ENCODE measurements at places on chromosomes 12 and 14.

DNA sequence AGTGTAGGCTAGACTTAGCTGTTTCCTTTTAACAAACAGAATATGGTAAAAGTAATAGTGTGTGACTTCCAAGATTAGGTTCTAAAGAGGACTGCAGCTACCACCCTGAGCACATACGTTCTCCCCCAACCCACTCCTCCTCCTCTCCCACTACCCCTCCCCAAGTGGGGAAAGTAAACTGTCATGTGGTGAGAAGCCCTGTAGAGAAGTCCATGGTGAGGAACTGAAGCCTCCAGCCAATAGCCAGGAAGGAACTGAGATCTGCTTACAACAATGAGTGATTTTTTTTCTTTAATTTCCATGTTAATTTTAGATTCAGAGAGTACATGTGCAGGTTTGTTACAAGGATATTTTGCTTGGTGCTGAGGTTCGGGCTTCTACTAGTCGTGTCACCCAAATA is 57.0 kb upstream of the EGLN3 start:
- DNase-seq, result no peak

DNA sequence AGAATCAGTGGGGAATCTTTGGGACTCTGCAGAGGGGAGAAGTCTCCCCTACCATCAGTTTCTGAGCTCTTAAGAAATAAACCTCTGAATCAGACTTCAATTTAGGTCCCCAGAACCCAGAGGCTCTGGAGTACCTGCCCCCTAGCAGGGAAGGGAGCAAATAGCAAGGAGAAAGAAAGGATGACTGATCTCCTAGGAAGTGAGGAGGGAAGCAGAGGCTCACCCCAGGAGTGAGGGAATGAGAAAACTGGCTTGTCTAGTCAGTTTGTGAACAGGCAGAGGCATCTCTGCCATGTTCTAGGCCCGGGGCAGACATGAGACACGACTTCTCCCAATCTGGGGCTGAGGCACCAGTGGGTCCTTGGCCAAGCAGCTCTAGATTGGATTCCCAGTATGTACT is 24.3 kb upstream of the SMUG1 start:
- no peak for DNase-seq

- DNase-seq, result no peak
Observed at GRCh38 chr14:32055175-32055574, 21.9 kb upstream of the ARHGAP5 start.

- DNase-seq, result peak; percentile 99
Observed at GRCh38 chr12:82358200-82359114, at the start of the genes CCDC59 and METTL25. TSS of gene CCDC59 (minus strand) at chr12:82358387. CDS start at chr12:82358376, 11 bp downstream. TSS of gene METTL25 (plus strand) at chr12:82358529. CDS start at chr12:82358566, 37 bp downstream.

GRCh38 chr12:105704787-105705186 is 374.3 kb downstream of the C12orf75 start:
- no peak for DNase-seq

DNA sequence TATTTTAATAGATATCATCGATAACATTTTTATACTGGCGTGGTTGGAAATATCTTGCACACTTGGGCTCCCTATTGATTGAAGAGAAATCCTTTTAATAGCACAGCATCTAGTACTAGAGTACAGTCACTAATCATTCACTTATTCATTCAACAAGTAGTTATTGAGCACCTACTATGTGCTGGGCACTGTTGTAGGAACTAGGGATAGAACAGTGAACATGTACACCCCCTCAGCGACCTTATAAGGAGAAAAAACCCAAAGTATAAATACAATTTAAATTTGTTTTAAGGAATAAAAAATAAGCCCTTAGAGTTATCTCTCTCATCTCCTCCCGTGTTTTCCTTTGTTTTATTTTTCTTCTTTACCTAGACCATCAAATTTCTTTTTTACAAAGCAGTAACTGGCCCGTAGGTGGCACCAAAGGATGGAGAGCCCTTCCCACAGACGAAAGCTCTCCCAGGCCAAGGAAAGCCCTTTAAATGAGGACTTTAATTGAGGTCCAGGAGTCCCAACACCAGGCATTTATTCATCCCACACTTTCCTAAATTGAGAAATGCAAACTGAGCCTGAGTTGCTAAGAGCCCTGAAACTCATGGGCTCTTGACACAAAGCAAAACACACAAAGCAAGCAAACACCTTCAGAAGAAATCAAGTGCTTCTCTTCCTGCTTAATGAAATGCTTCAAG is 29.0 kb downstream of the PEBP1 start:
- peak; percentile 54 for DNase-seq

DNA sequence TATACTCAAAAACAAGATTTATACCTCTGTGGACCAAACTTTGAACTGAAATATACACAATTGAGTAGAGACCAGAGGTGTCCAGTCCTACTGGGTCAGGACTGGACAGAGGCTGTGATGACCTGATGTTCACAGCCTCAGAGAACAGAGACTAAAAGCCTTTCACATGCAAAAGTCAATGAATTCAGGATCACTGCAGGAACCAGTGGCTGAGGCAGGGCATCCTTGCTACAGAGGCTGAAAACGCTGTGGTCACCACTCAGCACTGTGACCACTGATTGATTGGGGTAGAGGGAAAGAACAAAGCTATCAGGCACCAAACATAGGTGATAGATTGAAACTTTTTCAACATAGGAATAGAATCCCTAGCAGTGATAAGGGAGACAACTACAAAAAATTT is 25.1 kb downstream of the GRIP1 start:
- DNase-seq, result no peak

DNA sequence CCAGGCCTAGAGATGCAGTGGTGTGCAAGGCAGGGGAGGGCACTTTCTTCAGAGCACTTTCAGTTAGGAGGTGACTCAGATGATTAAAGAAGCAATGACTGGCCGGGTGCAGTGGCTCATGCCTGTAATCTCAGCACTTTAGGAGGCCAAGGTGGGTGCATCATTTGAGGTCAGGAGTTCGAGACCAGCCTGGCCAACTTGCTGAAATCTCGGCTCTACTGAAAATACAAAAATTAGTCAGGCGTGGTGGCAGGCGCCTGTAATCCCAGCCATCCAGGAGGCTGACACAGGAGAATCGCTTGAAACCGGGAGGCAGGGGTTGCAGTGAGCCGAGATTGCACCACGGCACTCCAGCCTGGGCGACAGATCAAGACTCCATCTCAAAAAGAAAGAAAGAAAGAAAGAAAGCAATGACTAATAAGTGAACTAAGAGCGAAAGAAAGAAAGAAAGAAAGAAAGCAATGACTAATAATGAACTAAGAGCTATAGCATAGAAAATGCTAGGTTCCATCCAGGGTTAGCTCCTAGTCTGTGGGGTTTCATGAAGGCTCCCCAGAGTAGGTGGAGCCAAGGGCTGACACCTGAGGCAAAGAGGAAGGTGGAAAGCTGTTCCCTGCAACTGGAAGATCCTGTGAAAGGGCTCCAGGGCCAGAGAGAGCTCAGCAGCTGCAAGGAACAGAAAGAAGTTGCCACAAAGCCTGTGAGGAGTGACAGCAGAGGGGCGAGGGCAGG is 334.5 kb downstream of the CACNA1C start:
- DNase-seq, result no peak

DNA sequence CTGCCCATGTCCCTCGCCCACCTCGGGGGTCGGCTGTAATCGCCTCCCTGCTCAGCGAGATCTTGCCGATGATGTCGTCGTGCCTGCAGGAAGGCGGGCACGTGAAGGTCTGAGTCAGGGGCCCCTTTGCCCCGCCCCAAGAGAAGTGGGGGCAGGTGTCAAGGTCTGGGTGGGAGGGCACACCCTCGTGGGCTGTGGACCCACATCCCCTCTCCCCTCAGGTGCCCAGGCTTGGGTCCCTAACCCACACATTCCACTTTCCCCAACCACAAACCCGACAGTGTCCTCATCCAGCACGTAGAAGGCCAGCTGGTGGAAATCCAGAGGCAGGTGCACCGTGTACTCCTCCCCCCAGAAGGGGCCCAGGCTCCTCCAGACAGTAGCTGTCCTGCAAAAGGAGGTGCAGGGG is 7.8 kb downstream of the RASAL1 start:
- DNase-seq, result peak; percentile 59

GRCh38 chr14:31269634-31270195 is 62.1 kb upstream of the HECTD1 start:
- DNase-seq, result no peak

- DNase-seq, result no peak
Observed at GRCh38 chr12:97560786-97561618, 98.4 kb downstream of the RMST start.

DNA sequence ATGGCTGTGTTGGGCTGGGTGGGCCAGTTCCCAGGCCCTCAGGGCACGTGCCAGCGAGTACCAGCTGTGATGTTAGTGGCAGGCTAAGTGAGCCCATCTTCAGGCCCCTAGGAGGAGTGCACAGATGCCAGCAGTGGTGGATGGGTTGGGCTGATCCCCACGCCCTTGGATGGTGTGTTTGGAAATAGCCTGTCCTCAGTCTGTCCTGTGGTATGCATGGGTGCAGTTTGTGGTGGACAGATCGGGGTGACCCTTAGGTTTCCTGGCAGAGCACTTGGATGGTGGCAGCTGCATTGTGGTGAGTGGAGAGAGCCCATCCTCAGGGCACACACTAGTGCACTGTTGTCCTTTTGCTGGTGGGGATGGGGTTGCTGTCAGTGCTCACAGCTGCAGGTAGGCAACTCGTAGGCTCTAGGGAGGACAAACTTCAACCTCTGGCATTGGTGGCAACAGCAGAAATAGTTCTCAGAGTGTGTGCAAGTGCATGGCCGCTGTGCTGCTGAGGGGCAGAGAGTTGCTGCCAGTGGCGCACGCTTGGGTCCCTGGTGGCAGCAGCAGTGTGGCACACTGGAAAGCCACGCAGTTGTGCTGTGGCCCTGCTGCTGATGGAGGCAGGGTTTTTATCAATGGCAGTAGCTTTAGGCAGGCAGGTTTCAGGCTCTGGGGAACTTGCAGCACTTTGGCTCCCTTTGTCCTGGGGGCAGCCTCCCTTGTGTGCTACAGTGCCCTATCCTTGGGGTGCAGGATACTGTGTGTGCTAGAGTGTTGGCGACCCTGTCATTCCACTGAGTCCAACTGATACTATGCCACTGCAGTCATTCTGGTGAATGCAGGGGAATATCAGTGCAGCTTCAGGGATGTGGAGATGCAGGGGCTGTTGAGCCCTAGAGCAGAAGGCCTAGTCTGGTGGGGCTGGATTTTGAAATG is 65.5 kb downstream of the FBXO33 start:
- DNase-seq, result no peak

DNA sequence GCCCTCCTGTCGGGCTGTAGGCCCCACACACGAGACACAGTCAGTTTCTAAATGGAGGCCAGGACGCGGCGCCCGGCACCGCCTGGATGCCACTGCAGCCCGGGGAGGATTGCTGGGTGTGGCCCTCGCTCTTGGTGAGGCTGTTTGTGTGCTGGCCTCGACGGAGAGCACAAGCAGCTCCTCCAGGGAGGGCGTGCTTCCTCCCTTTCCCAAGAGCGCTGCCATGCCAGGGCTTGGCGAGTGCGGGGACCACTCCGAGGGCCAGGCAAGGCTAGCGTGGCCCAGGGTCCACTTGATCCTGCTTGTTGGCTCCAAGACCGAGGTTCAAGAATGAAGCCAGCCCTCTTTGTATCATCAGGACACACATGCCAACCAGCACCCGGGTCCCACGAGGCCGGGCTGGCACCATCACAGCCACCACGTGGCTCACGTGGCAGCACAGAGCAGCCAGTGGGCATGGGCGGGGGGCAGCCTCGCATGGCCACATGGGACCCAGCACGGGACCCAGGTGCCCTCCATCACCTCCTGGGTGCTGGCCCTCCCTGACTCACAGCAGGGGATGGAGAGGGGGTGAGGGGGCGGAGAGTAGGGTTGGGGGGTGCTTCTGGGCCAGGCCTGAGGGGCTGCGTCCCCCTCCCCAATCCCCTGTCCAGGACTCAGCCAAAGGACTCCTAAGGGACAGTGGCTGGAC is 71.2 kb downstream of the NOC4L start:
- DNase-seq, result no peak

GRCh38 chr12:21888276-21888863 is 52.9 kb downstream of the ABCC9 start:
- no peak for DNase-seq

DNA sequence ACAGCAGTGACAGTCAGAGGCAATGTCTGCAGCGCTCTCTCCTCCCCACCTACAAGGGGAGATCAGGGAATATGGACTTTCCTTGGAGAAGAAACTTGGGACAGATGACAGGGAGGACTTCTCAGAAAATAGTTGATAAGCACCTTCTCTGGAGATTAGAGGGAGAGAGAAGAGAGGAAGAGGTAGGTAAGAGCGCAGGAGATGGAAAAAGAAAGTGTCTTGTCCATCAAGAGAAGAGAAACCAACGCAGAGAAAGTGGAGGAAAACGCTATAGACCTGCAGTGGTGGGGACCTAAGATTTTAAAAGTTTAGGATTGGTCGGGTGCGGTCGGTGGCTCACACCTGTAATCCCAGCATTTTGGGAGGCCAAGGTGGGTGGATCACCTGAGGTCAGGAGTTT is 15.5 kb upstream of the SMUG1 start:
- DNase-seq, result no peak

Measured in kidney (tissue), 22 donors.